Glomerular endothelial cell (primary cell): ENCODE measurements at places on chromosomes 6 and 20. TPM values are rescaled to one million over a fixed set of nuclear protein-coding genes. Genes with fewer than 3 reads are reported as not detected.

The CASS4 gene
- not detected in 2 replicates for total RNA-seq

The TGM3 gene
- total RNA-seq, result 3.5 TPM in 1 of 2 replicates, not detected in the other

The ANGPT4 gene
- not detected in 2 replicates for total RNA-seq

The ALDH5A1 gene
- total RNA-seq, result 1.3 and 1.7 TPM in 2 replicates

The TMEM170B gene
- 2.5 and 2.7 TPM in 2 replicates for total RNA-seq

The HAO1 gene
- total RNA-seq, result not detected in 2 replicates

The CDSN gene
- total RNA-seq, result not detected in 2 replicates

The CAGE1 gene
- total RNA-seq, result not detected in 2 replicates

The PLTP gene
- total RNA-seq, result 24.6 and 28.1 TPM in 2 replicates

The CALHM6 gene
- 0.68 and 1.1 TPM in 2 replicates for total RNA-seq

The C20orf144 gene
- total RNA-seq, result not detected in 2 replicates

The SLC4A11 gene
- total RNA-seq, result 10.9 and 11.3 TPM in 2 replicates

The LHFPL5 gene
- not detected in 2 replicates for total RNA-seq

The JAG1 gene
- 104 and 155 TPM in 2 replicates for total RNA-seq

The GNAS-AS1 gene
- not detected in 2 replicates for total RNA-seq

The KCNK16 gene
- total RNA-seq, result not detected in 2 replicates

The CLDN20 gene
- total RNA-seq, result not detected in 2 replicates

The DPPA5 gene
- total RNA-seq, result not detected in 2 replicates

The LY6G6D gene
- not detected in 2 replicates for total RNA-seq

The KCNS1 gene
- 0.12 and 0.34 TPM in 2 replicates for total RNA-seq

The SLC25A27 gene
- 2.2 and 2.6 TPM in 2 replicates for total RNA-seq

The RIMS1 gene
- total RNA-seq, result 0.64 and 0.82 TPM in 2 replicates

The HEY2 gene
- 0.34 and 1.7 TPM in 2 replicates for total RNA-seq

The SNAP25 gene
- total RNA-seq, result 0.34 and 1.9 TPM in 2 replicates

The ARMH2 gene
- total RNA-seq, result not detected in 2 replicates

The MUC21 gene
- not detected in 2 replicates for total RNA-seq

The BRD2 gene
- total RNA-seq, result 116 and 138 TPM in 2 replicates

The MACROD2 gene
- total RNA-seq, result 0.58 and 0.76 TPM in 2 replicates

The SIRPG gene
- not detected in 2 replicates for total RNA-seq

The LPA gene
- total RNA-seq, result not detected in 2 replicates

The MAK gene
- total RNA-seq, result not detected in 2 replicates

The NRN1 gene
- 28.3 and 34.5 TPM in 2 replicates for total RNA-seq

The C20orf202 gene
- total RNA-seq, result not detected in 2 replicates

The KCNB1 gene
- total RNA-seq, result not detected in 2 replicates

The GHRH gene
- total RNA-seq, result not detected in 2 replicates

The MYLK2 gene
- total RNA-seq, result 2.9 and 4.1 TPM in 2 replicates
